ENCODE measurements at places on chromosomes 16 and 17.

DNA sequence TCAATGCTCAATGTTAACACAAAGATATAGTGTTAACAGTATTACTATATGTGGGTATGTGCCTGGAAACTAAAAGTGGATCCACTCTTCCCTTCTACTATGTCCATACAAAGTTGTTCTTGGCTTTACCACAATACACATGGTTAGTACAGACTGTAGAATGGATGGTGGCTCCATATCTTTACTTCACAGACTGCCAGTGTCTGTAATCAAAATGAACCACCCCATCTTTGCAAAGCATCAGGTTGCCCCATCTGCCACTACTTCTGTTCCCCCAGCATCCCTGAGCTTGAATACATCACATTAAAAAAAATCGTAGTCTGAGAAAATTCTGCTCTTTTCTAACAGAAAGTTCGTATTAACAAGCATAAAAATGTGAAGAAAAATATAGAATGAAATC lies 30.0 kb downstream of the USP32 start:
- no peak for DNase-seq

DNA sequence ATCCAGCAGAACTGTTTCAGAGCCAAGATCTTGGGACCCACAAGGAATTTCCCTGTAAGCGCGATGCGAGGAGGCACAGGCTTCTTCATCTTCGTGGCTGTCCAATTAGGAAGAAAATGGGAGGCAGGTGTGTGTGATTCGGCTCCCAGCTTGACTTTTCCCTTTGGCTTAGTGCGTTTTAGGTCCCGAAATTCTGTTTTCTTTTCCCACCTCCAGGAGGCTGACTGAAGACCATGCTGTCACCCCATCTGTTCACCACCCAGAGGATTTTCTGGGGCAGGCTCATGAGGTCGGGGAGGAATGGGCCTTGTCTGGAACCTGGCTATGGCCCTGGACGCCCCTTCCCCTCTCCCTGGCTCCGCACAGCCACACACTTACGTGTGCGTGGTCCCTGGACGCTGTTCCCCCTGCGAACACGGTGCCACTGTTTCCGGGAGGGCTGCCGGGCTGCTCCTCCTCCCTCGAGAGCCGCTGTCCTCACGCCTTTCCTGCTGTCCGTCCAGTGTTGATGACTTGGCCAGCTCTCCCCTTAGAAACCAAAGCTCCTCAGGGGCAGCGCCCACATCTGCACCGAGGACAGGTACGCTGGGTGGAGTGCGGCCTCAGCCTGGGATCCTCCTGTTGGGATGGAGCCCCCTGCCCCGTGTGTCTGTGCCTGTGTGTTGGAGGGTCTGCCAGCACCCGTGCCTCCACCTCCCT lies 2.7 kb upstream of the PABPN1L start:
- no peak for DNase-seq

DNA sequence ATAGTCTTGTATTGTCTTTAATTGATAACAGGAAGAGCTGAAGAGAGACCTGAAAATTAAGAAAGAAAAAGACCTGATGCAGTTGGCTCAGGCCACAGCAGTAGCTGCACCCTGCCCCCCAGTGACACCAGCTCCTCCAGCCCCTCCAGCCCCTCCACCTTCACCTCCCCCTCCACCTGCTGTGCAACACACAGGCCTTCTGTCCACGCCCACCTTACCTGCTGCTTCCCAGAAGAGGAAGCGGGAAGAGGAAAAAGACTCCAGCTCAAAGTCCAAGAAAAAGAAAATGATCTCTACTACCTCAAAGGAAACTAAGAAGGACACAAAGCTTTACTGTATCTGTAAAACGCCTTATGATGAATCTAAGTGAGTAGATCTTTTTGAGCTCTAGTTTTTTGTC lies 36.8 kb downstream of the C17orf58 start:
- no peak for DNase-seq

DNA sequence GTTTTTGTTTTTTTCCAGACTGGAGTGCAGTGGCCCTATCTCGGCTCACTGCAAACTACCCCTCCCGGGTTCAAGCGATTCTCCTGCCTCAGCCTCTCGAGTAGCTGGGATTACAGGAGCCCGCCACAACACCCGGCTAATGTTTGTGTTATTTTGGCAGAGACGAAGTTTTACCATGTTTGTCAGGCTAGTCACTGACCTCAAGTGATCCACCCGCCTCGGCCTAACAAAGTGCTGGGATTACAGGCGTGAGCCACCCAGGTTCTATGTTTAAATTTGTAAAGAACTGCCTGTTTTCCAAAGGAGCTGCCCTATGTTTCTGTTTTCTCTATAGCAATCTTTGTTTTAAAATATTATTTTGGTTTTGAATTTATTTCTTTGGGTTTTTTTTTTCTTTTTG lies 13.8 kb upstream of the C16orf87 start:
- DNase-seq = no peak

GRCh38 chr16:12239226-12239625 lies 262.7 kb downstream of the SNX29 start:
- no peak for DNase-seq
